ENCODE measurements at places on chromosomes 2 and 18. TPM values are rescaled to one million over a fixed set of nuclear protein-coding genes. Genes with fewer than 3 reads are reported as not detected.

GRCh38 chr2:200863782-200864175 lies 679 bp downstream of the CLK1 start:
- peaks cover 9% of the 10 kb centered on the region for H3K36me3 ChIP-seq
- peak overlapping the region; percentile 98 for H3K27ac ChIP-seq
- H3K27me3 ChIP-seq, result no peaks in the 10 kb centered on the region
- no peak for DNase-seq
- H3K4me1 ChIP-seq, result peaks cover 29% of the 10 kb centered on the region

DNA sequence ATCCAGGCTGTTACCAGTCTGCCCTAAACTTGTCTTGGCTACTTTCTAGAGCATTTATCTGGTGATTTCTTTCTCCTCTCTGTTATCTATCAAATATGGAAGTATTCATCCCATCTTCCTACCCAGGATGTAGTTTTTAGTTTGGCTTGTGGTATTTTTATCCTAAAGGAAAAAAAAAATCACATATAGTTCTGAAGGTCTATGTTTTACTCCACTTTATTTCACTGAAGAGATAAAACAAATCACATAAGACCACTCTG lies 62.2 kb downstream of the PXDN start:
- no peaks in the 10 kb centered on the region for H3K36me3 ChIP-seq
- H3K4me3 ChIP-seq, result no peak overlapping the region
- DNase-seq, result no peak

DNA sequence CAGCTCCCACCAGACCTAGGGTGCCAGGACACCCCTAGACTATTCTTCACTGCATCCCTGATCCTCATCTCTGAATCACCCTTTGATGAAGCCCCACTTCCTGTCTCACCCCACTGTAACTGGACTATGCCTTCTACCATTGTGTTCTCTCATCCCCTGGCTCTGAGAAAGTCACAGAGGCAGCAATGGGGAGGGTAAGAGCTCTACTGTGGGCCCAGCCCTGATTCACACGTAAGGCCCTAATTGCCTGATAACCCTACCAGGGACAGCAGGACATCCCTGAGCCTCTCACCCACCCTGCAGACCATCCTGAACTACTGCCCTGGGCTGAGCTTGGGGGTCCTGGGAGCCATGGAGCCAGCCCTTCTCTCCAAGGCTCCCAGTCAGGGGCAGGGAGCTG lies 1.5 kb upstream of the PROM2 start:
- no peaks in the 10 kb centered on the region for H3K36me3 ChIP-seq
- H3K4me3 ChIP-seq, result no peak overlapping the region
- DNase-seq, result no peak
- H3K4me1 ChIP-seq, result no peaks in the 10 kb centered on the region

DNA sequence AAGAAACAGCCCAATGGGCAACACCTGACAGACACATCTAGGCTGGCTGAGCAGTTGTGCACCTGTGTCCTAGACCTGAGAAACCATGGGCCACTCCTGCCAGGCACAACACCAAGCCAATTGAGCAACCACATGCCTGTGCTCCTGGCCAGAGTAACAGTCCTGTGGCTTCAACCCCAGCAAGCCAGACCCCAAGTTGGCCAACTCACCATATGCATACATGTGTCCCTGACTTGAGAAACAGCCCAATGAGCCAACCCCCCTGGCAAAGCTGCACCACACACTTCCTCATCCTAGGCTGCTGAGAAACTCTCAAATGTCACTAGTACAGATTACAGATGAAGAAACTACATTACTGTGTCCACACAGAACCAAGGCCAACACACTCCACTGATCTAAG lies 36.6 kb downstream of the USP34 start:
- no peak overlapping the region for H3K4me3 ChIP-seq
- H3K27ac ChIP-seq, result no peak overlapping the region
- H3K27me3 ChIP-seq, result no peaks in the 10 kb centered on the region
- no peaks in the 10 kb centered on the region for H3K36me3 ChIP-seq

DNA sequence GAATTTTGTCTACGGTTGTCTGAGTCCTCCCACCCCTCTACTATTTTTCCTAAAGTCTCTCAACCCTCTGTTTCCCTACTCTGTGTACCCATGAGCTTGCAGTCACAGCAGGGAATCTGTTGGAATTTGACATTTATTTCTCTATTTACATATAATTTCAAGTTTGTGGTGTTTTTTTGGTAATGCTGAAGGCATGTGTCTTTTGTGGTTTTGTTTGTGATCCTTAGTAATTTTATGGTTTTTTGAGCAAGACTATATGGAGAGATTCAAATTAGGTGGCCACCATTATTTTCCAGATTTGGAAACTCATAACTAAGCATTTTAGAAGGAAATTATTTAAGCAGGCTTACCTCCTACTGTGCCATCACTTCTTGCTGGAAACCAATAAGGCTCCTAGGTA lies 27.2 kb upstream of the FBLN7 start:
- no peak overlapping the region for H3K4me3 ChIP-seq
- no peak for DNase-seq
- H3K36me3 ChIP-seq, result peaks cover 36% of the 10 kb centered on the region
- no peaks in the 10 kb centered on the region for H3K27me3 ChIP-seq
- no peak overlapping the region for H3K27ac ChIP-seq

Gene SIX3
- total RNA-seq, result not detected

DNA sequence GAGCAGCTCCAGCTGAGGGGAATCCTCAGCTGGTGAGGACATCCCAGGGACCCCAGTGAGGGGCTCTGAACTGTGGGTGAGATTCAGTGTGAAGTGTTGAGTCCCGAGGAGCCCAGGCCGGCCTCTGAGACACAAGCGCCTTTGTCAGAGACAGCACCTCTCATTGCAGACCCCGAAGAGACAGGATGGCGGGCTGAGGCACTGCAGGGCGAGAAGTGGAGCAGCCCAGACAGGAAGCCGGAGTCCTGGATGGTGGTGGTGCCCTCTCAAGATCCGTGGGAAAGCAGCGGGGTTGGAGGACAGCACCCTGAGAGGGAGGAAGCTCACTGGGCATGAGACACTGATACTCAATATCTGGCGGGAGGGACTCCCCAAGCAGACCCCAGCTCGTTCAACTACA lies 49.1 kb upstream of the ID2 start:
- no peak for DNase-seq
- H3K27me3 ChIP-seq, result no peaks in the 10 kb centered on the region
- no peaks in the 10 kb centered on the region for H3K4me1 ChIP-seq
- no peak overlapping the region for H3K4me3 ChIP-seq

Gene LYPD1
- total RNA-seq, result not detected

DNA sequence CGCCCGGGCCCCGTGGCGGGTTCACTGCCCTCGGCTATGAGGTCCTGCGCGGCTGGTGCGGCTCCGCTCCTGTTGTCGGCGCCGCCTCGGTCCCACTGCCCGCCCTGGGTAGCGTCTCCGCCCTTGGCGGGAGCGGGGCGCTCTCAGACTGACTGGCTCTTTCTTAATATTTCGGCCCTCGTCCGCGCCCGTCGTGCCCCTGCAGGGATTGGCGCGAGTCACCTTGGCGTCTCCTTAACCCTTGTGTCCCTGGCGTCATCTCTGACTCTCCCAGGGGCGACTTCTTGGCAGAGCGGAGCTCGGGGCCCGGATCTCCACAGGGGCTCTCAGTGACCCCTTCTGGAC lies 1.3 kb downstream of the PTMA start:
- H3K27me3 ChIP-seq, result no peaks in the 10 kb centered on the region
- H3K4me1 ChIP-seq, result peaks cover 40% of the 10 kb centered on the region
- no peak for DNase-seq
- peak overlapping the region; percentile 95 for H3K27ac ChIP-seq
- H3K4me3 ChIP-seq, result peak overlapping the region; percentile 90

GRCh38 chr18:48826806-48827205 lies 124.0 kb downstream of the SMAD7 start:
- no peaks in the 10 kb centered on the region for H3K27me3 ChIP-seq
- H3K4me3 ChIP-seq, result no peak overlapping the region
- no peaks in the 10 kb centered on the region for H3K36me3 ChIP-seq
- no peak for DNase-seq

Gene RAD51AP2
- not detected for total RNA-seq

DNA sequence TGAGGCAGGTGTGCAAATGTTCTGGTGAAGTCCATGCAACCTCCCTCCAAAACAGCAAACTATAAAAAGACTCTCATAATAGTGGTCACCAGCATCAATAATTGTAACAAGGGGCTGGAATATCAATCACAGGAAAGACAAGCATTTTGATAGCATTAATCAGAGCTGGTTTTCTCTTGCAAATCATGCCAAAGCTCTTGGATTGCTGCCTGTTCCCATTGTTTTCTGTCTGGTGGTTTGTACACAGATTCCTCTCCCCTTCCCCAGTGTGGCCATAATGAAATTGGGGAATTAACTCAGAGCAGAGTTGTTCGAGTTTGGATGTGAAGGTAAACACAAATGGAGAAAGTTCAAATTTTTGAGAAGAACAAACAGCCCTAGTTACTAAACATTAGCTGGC lies 134.2 kb downstream of the CDCA7 start:
- H3K4me1 ChIP-seq, result no peaks in the 10 kb centered on the region
- no peak for DNase-seq
- H3K36me3 ChIP-seq, result no peaks in the 10 kb centered on the region
- no peak overlapping the region for H3K4me3 ChIP-seq

GRCh38 chr2:54224997-54225396 lies 31.0 kb downstream of the TSPYL6 start:
- H3K27me3 ChIP-seq, result no peaks in the 10 kb centered on the region
- DNase-seq, result no peak
- no peaks in the 10 kb centered on the region for H3K36me3 ChIP-seq
- no peak overlapping the region for H3K4me3 ChIP-seq
- no peak overlapping the region for H3K27ac ChIP-seq

- no peaks in the 10 kb centered on the region for H3K36me3 ChIP-seq
- H3K27me3 ChIP-seq, result no peaks in the 10 kb centered on the region
- DNase-seq, result no peak
- H3K4me3 ChIP-seq, result no peak overlapping the region
- no peak overlapping the region for H3K27ac ChIP-seq
- H3K4me1 ChIP-seq, result no peaks in the 10 kb centered on the region
These were observed 359.3 kb downstream of the CMPK2 start for GRCh38 chr2:6506361-6506794.

Data from naive thymus-derived CD4-positive, alpha-beta T cell (primary cell).